ENCODE measurements at places on chromosomes 13 and 19.

GRCh38 chr13:19680751-19681150, 47.3 kb downstream of the MPHOSPH8 start:
- DNase-seq: peak; percentile 29

DNA sequence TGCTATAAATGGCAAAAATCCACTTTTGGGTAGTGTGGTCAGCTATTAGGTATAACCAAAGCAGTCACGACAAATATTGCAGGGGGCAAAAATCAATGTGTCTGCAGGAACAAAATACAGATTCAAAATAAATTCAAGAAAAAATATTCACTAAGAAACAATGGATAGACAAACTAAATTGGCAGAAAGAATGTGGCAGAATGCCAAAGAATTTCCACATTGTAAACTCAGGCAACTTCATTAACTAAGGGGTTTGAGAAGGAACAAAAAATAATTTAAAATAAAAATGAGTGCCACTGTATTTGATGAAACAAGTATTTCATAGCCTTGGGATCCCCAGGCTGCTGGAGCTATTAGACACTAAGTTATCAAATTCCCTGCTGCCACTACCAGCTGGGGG, 193.1 kb downstream of the VWA8 start:
- no peak for DNase-seq

DNA sequence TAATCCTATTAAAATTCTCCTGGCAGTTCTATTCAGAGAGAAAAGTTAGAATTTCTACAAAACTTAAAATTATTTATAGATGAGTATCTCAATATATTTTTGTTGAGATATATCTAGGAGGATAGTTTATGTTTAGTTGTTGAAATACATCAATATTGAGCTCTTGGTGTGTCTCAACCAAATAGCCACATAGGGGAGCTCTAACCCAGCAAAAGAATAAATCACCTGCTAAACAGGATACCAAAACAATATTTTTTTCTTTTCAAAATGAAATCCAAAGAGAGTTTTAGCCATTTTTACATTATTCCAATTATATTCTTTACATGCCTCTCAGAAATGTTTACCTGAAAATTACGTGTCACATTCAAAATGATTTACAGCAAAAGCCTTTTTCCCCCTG, 954.7 kb downstream of the SLITRK6 start:
- no peak for DNase-seq

DNA sequence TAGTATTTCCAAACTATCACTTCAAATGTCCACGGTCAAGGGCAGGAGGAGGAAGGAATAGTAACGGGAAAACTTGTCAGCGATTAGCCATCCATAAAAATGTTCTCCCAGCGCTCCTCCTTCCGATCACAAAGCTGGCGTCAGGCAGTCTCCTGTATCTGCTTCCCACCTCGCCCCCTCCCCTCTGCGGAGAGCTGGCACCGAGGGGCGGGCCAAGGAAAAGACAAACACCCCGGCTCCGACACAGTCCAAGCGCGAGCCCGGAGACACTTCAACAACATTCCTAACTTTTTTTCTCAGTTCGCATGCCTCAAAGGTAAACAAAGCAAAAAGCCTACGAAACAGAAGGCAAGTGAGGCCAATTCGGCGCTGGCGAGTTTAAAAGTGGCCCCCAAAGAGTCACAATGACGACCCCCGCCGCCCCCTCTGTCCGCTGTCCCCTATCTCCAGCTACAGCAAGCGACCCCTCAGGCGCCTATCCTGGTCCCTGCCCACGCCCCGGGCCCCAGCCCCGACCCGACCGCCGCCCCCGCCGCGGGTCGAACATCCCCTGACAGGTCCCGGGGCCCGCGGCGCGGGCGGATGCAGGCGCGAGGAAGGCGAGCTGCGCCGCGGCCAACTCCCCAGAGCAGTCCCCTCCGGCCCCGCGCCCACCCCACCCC, 736 bp downstream of the SMAD9 start:
- peak; percentile 11 for DNase-seq

DNA sequence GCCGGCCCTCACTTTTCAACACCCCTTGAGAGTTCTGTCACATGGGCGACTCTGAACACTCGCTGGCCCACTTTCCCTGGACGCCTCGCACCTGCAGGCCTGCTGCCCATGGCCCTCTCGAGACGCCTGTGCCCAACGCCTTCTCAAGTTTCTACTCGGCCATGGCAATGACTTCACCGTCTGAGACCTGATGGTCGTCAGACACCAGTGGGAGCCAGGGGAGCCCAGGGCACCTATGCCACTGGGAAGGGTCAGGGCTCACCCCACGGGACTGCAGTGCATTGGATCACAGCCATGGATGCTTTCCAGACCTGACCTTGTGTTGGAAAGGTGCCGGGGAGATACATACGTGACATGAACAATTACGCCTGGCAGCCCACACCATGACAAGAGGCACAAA, 60.1 kb downstream of the KLF2 start:
- DNase-seq: no peak

- no peak for DNase-seq
These were observed 6.3 kb upstream of the SELENOV start for GRCh38 chr19:39508629-39509028.

- no peak for DNase-seq
These were observed 39.3 kb upstream of the UBE2L5 start for GRCh38 chr13:30382836-30383525.

- no peak for DNase-seq
These were observed 99.0 kb downstream of the ERCC5 start for GRCh38 chr13:102944821-102945220.

GRCh38 chr19:7145494-7145893, 76.0 kb downstream of the ZNF557 start:
- peak; percentile 95 for DNase-seq

DNA sequence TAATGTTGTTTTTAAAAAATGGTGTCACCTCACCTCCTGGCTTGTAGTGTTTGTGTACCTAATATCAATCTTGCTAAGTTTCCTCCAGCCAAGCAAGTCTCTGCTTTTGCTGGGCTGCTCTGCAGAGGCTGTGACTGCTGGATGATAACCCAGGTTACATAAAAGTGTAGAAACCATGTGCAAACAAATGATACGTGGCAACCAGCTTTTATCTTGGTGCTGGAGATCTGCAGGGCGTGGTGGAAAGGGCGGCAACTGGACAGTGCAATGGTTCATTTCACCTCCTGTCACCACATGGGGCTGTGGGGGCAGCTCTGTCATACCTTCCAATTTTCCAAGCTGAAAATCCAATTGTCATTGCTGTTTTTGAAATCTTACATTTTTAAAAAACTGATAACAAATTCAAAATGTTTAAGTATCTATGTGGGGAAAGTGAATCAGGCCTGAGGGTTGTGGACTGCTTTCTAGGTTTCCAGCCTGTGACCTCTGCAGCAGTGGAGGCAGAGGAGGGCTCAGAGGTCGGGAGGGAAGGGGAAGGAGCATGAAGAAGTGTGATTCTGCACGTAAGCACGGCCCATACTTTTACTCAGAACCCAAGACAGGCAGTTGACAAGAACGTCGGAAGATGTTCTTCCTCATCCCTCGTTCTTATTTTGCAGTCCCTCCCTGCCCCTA, 9.7 kb downstream of the GPR42 start:
- DNase-seq: no peak

- no peak for DNase-seq
These were observed 325.9 kb downstream of the KLF12 start for GRCh38 chr13:73808318-73808717.

DNA sequence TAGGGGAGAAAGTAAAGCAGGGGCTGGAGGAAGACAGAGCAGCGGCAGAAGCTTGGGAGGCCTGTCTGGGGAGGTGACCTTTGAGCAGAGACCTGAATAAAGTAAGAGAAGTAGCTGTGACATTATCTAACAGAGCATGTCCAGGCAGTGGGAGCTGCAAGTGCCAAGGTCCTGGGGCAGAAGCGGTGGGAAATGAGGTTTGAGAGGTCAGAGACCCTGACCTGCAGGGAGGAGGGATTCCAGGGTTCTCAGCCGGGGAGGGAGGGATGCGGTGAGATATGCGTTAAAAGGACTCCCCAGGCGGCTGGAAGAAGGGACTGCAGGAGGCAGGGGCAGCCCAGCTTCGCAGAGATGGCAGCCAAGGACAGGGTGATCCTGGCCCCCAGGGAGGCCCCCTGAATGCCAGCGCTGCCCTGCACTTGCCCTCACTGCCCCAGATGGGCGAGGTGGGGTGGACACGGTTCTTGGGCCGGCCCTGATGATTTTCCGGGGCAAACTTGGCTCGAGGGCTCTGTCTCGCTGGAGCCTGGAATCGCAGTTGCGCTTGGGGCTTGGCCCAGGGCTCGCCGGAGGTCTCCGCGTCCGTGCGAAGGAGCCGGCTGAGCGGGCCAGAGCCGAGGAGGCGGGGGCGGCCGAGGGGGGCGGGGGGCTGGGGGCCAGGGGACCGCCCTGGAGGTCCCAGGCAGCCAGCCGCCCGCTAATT, 3.2 kb downstream of the CRLF1 start:
- no peak for DNase-seq

GRCh38 chr19:53908106-53908934, 758 bp upstream of the CACNG7 start:
- peak; percentile 66 for DNase-seq

DNA sequence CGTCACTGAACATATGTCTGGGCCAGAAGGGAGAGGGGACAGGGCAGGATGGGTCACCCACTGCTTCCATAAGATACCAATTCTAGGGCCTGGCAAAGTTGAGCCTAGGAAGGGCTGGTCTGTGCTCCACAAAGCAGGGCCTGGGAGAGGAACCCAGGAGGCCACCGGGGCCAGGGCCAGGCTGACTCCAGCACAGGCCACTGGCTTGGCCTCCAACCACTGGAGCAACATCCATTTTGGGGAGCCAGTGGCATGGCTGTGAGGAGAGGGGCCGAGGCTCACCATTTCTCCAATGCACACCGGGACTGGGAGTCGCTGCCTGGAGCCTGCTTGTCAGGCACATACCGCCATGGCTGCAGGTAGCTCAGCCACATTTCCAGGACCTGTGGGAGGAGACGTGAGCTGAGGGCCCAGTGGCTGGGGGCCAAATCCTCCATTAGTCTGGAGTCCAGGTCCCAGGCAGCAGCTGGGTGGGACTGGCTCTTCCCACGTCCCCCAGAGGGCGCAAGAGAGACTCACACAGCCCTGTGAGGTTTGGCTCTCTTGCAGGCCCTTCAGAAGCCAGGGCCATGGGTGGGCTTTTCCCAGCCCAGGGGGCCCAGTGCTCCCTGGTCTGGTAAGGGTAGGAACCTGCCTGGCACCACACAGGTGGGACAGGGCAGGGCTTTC, 27.7 kb downstream of the TUBA3C start:
- DNase-seq: no peak

DNA sequence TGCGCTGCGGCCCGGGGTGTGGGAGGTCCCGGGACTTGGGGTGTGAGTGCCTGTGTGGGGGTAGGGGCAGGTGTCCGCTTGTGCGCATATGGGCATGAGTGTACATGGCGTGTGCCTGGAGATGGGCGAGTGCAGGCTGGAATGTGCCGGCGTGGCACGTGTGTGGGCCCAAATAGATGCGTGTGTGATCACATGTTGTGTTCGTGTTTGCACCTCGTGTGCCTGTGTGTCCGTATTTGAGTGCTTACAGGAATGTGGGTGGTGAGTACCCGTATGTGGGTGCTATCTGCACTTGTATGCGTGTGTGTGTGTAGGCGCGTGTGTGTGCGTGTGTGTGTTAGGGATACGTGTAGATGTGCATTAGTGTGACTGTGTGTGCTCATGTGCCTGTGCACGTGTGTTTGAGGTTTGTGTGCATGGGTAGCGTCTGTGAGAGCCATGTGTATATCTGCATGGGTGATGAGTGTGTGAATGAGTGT, 3.4 kb downstream of the ZNF536 start:
- DNase-seq: no peak

- no peak for DNase-seq
These were observed 752.3 kb downstream of the PCDH9 start for GRCh38 chr13:66477816-66478215.

- no peak for DNase-seq
These were observed 1.1 kb upstream of the SWSAP1 start for GRCh38 chr19:11373166-11373884.

DNA sequence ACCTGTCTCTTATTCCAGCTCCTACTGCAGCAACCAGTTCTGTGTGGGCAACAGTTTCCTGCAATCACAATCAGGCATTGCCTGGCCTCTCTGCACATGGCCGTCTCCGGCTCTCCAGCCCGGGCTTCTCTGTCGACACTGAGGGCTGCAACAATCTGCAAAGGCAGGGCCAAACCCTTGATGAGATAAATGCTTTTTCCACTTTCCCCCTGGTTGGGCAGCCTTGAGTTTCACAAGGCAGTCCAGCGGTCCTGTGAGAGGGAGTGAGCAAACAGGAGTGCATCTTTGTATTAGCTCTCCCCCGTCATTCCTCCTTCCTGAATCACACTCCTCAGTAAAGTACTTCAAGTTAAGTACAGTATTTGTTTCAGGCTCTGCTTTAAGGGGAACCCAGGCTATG, 40.7 kb upstream of the VWA8 start:
- peak; percentile 86 for DNase-seq

DNA sequence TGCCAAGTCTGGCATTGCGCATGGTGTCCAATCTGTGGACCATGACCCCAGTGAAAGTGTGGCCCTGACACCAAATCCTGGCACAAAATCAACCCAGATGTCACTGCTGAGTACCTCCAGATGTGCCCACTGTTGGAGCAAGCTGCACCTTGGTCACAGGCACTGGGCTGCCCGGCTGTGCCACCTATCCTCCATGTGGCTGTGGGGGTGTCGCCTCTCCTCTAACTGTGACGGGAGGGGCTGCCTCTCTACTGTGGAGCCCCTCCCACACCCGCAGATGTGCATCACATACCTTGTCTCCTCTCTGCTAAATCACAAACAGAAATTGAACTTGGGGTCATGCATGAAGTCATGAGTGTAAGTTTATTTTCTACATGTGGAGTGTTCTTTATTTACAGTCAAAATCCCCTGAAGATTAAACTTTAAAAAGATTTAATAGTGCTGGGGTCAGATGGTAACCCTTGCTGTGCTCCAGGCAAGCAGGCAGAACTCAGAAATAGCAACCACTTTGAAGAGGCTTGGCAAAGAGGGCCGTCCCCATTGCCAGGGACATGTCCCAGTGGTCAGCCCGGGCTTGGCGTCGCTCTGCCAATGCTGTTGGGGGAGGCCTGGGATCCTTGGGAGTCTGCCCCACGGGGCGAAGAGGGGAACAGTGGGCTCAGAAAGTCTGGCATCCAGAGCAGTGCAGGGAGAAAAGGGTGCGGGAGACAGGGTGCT, 46.4 kb upstream of the ZNF536 start:
- no peak for DNase-seq

GRCh38 chr13:97242755-97243497, 20.8 kb downstream of the MBNL2 start:
- DNase-seq: no peak

DNA sequence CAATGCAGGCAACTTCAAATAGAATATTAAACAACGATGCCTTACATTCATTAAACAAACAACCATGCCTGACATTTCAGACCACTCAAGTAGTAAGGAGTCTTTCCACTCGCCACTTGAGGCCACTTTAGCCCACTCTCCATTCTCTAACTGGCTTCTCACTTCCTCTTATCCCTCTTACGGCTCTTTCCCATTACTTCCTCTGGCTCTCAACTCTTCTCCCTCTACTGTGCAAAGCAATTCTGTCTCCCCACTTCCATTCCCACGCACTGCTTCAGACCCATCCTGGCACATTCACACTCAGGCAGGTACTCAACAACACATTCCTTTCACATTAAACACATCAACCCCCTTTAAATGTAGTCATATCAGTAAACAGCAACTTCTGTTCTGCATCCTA, 229.8 kb upstream of the IPO5 start:
- no peak for DNase-seq
